Left kidney (tissue), 8 donors: ENCODE measurements at places on chromosomes 1 and 21. TPM values are rescaled to one million over a fixed set of nuclear protein-coding genes. Genes with fewer than 3 reads are reported as not detected.

The ERG gene
- 17.4 TPM for polyA plus RNA-seq

The DISP3 gene
- polyA plus RNA-seq = 1.3 TPM

The ALPL gene
- 40.2 TPM for polyA plus RNA-seq

The SLC35F3 gene
- 0.55 TPM for polyA plus RNA-seq

The BARHL2 gene
- not detected for polyA plus RNA-seq

The PYHIN1 gene
- 0.15 TPM for polyA plus RNA-seq

The CHRM3 gene
- polyA plus RNA-seq = 8.2 TPM

The EDARADD gene
- 8.2 TPM for polyA plus RNA-seq

The PDC gene
- 0.35 TPM for polyA plus RNA-seq

The OLFML2B gene
- polyA plus RNA-seq = 8.5 TPM

The CITED4 gene
- polyA plus RNA-seq = 2.4 TPM
